ENCODE measurements at places on chromosomes 2 and 18.

- DNase-seq = no peak
Observed at GRCh38 chr2:32711219-32711618, 83.4 kb downstream of the TTC27 start.

- no peak for DNase-seq
Observed at GRCh38 chr2:73083886-73084800, 12.6 kb upstream of the SFXN5 start.

DNA sequence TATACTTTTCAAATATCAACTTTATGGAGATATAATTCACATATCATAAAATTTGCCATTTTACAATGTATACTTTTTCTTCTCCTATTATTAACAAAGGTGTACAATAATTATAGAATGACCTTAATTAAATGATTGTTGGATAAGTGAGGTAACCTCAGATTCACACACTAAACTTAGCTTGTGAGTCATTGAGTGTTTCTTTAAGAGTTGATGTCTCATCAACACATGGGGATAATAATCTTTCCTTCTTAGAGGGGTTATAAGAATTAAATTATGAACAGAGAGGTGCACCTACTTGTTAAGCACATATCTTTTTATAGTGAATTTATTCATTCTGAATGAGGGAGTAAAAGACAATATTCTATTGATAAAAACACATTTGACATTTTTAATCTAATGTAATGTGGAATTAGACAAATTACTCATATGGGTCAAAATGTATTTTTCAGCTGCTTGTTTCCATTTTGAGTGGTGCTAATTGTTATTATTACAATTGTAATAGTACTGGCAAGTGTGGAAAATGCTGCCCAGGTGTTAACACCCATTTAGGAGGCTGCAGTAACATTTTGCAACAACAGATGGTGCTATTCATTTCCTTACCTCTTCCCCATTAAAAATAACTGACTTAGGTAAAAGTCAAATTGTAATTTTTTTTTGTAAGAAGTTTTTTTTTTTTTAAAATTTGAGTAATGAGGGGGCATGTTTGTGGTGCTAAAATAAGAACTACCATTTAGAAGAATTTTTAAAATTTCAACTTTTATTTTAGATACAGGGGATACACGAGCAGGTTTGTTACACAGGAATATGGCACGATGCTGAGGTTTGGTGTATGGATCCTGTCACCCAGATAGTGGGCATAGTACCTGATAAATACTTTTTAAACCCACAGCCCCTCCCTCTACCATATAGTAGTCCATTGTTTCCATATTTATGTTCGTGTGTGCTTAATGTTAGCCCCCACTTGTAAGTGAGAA, 32.1 kb upstream of the DYNAP start:
- peak; percentile 36 for DNase-seq

DNA sequence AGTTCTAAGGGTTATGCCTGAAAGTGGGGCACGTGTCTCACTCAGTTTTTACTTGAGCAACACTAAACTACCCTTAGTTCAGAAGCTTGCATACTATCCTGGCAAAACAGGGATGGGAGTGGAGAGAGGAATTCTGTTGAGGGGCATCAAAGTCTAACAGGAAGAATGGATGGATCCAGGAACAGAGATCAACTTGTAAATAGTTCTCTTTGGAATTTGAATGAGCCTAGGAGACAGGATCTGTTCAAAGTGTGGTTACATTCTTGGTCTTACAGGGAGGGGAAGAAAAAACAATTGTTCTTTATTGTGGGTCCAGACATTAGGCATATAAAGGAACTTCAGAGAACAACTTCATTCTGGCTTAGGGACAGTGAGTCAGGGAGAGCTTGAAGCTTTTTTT, 560.2 kb downstream of the CNTNAP5 start:
- DNase-seq = no peak

DNA sequence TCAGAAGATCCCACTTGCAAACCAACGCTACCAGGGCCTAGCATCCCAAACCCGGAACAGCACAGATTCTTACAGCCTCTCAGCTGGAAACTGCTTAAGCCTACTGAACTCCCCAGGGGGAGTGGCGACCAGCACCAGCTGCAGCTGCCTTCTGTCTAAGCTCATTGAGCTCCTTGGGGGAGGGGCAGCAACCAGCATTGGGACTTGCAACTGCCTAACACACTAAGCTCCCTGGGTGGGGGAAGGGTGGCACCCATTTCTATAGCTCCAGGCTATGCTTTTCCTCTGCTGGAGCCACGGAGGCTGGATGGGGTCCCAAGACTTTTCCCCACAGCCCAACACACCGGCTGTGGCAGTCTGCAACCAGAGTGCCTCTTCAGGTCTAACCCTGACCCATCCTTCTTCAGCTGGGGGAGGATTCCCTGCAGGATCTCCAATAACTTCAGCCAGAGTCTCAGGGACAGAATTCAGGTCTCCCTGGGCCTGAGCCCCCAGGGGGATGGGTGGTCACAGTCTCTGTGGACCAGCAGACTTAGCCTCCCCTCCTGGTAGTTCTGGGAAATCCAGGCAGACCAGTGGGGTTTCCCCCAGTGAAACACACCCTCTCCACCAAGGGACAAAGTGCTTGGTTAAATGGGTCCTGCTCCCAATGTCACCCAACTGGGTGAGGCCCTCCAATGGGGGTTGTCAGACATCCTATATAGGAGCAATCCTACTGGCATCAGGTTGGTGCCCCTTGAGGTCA, 45.9 kb upstream of the ITGA4 start:
- DNase-seq = no peak

DNA sequence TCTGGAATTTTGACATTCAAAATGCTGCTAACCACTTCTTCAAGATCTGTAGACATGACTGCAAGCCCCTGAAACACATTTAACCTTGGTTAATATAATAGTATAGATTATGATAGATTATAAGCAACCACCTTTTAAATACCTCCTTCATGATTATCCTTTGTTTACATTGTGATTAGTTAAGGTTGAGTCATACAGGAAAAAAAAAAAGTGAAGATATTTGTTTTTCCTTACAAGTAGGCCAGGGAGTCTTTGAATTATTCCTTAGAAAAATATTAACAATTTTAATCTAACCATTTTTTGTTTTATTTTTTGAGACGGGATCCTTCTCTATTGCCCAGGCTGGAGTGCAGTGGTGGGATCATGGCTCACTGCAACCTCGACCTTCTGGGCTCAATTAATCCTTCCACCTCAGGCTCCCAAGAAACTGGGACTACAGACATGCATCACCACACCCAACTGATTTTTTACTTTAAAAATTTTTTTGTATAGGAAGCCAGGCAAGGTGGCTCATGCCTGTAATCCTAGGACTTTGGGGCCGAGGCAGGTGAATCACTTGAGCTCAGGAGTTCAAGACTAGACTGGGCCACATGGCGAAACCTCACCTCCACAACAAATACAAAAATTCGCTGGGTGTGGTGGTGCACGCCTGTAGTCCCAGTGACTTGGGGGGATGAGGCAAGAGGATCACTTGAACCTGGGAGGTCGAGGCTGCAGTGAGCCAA, 99.4 kb downstream of the SLC39A10 start:
- DNase-seq = no peak

DNA sequence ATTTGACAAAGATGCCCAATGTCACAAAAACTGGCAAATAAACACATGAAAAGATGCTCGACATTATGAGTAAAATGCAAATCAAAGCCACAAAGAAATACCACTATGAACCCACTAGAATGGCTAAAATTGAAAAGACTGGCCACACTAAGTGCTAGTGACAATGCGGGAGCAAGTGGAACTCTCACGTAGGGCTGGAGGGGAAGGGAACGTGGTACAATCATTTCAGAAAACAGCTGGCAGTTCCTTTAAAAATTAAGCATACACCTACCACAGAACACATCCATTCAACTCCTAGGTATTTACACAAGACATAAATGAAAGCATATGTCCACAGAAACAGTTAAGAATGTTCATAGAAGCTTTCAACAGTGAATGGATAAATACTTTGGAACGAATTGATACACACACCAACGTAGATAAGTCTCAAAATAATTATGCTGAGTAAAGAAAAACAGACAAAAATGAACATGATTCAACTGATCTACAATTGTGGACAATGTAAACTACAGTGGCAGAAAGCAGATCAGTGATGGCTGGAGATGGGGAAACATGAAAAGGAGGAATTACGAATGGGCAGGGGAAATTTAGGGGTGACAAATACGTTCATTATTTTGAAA, 71.7 kb downstream of the MYOM1 start:
- no peak for DNase-seq

DNA sequence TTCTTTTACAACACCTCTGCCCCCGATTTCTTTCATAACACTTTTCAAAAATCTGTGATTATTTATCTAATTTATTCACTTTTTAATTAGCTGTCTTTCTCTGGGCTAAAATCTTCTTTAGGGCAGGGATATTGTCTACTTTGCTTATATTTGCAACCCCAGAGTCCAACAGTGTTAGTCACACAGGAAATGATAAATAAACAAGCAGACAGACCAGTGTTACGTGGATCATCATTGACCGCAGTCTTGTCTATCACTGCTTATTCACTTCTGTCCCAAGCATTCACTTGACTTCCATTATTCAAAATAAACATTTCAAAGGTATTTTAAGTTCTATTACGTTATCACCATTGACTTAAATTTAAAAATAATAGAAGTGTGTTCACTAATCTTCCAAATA, 237.6 kb upstream of the UBE2E3 start:
- no peak for DNase-seq

DNA sequence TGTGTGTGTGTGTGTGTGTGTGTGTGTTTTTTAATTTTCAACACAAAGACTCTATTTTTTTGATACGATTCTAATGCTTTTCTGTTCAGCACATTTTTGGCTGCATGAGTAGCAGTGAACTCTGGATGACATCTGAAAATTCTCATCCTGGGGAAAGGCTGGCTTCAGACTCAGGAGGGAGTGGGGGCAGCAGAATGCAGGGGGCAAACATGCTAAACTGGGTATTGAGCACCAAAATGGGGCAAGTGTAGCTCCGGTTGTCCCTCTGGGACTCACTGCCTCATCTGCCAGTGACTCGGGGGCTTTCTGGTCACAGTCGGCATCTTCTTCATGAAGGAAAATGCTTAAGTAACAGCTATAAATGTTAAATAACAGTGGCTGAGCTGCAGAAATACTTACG, 116.8 kb upstream of the PID1 start:
- no peak for DNase-seq

DNA sequence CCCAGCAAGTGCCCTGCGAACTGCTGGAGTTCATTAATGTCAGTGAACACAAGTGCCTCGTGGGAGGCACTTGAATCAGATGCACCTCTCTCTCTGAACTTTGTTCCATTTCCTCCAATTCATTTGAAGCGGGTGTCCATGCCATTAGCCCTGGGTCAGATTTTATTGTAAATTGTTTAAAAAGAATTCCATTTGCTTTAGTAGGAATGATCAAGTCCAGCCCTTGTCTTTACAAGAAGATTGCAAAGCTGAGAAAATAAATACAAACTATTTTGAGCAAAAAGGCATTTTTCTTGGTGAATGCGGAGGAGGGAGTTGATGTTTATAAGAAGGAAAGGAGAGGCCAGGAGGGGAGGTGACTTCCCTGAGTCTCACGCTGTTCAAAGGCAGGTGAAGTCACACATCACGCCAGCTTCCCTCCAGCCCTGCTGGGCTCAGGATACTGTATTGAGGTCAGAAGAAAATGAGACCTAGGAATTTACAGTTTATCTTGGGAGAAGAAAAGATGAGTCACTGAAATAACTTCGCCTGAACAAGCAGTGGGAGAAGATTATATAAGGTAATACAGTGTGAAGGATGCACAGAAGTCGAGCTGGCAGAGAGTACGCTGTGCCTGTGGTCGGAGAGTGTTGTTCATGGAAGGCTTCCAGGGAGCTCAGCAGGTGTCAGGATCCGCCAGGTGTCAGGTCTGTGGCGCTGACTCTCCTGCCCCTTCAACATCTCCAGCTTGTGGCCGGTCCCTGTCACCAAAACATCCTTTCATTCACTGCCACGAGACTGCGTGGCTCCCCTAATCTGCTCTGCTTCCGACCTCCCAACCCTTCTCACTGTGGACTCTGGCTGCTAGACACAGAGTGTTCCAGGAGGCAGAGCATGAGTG, 36.5 kb downstream of the EFR3B start:
- DNase-seq = no peak

GRCh38 chr2:54406031-54406430, 50.1 kb upstream of the SPTBN1 start:
- DNase-seq = no peak

GRCh38 chr2:107215401-107216350, 329.7 kb upstream of the ST6GAL2 start:
- no peak for DNase-seq

- no peak for DNase-seq
Observed at GRCh38 chr2:129744649-129745048, 234.8 kb upstream of the RAB6C start.

- no peak for DNase-seq
Observed at GRCh38 chr18:46676182-46676835, 19.3 kb upstream of the LOXHD1 start.

- no peak for DNase-seq
Observed at GRCh38 chr2:96142217-96143113, 2.8 kb downstream of the DUSP2 start.

- peak; percentile 52 for DNase-seq
Observed at GRCh38 chr2:157468931-157469708, 25.2 kb upstream of the CYTIP start.

DNA sequence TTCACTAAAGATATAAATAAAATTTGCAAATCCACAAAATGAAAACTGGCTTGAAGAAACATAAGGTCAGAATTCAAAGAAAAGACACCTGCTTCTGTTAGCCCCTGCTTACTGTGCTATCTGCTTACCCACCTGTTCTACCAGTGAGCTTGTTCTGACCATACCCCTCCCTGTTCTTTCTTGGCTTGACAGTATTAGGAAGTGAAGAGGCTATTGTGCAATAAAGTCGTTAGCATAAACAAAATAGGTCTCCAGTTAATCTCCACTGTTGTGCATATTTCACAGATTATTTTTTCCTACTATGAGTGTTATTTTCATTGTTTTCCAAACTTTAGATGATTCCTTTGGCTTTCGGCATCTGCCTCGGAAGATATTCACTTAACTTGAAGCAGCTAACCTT, 322.1 kb downstream of the CCDC85A start:
- DNase-seq = no peak

DNA sequence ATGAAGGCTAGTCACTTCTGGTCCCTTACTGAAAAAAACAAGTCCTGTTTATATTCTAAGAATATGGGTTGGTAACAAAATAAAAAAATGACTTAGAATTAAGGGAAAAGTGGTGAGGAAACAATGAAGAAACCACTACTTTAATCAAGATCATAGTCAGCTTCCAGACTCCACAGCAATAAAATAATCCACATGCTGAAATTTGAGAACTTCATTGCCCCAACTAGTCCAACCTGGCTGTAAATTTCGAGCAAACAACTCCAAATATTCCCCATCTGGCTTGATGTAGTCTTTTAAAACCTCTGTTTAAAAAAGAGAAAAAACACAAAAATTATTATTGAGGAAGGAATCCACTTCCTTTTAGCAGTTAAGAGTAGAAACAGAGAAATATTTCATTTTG, 32.5 kb downstream of the METTL4 start:
- DNase-seq = no peak

DNA sequence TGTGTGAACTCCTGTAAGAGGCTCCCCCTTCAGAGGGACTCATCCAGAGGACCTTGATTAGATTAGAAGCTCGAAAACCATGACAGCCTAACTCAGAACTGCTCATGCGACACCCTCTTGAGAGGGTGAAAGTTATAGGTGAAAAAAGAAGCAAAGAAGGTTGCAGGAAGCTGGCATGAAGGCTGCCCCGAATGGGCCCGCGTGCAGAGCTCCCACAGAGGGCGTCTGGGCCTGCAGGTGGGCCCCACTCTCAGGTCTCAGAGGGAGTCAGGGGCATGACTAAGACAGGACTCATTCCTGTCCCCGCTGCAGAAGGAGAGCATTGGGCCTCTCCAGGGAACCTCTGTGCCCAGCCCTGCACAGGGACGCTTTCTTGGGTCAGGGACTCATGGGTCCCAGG, 235.4 kb downstream of the EIPR1 start:
- no peak for DNase-seq

Measured in hematopoietic multipotent progenitor cell treated with erythropoietin and hydrocortisone succinate and interleukin-3 and kit ligand, for 8 days (in vitro differentiated cells).